ENCODE measurements at places on chromosomes 5 and 9.

DNA sequence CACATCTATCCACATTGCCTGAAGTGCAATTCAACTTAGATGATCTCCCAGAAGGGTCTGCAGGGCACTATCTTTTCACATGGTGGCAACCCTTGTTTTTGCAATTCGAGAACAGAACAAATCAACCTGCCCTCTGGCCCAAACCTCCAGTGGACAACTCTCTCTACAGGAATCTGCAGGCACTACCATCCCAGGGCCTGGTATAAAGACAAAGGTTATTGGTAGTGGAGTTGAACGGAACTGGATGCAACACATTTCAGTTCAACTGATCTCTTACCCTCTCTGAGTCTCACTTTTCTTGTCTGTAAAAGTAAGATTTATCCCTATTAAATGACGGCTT lies 153.2 kb upstream of the EGFLAM start:
- no peak for DNase-seq

- no peak for DNase-seq
Measured at GRCh38 chr9:134059661-134060395, 8.0 kb downstream of the BRD3 start.

DNA sequence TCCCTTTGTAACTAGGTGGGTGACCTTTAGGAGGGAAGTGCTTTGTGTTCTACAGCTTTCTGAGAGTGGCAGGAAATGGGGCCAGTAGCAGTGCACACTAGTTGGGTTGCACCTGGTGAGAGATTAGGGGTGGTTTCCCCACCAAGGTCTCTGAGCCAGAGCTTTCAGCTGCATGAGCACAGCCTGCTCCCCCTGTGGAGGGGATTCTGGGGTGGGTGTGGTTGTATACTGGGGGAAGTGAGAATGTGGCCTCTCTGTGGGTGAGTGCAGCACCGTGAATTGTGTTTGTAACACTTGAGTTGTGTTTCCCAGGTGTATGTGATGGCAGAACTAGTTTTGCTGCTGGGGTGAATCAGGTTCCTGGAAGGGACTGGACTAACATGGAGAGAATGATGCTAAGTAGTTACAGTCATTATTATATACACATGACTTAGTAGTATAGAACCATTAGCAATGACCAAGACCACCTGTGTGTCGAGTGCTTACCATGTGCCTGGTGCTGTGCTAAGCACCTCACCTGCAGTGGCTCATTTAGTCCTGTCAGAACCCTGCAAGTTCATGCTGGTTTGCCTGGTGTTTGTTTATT lies 11.8 kb upstream of the CXXC5 start:
- DNase-seq = no peak

GRCh38 chr9:120676767-120677402 lies 37.4 kb downstream of the MEGF9 start:
- no peak for DNase-seq

GRCh38 chr5:87233143-87233542 lies 34.5 kb upstream of the RASA1 start:
- peak; percentile 6 for DNase-seq

DNA sequence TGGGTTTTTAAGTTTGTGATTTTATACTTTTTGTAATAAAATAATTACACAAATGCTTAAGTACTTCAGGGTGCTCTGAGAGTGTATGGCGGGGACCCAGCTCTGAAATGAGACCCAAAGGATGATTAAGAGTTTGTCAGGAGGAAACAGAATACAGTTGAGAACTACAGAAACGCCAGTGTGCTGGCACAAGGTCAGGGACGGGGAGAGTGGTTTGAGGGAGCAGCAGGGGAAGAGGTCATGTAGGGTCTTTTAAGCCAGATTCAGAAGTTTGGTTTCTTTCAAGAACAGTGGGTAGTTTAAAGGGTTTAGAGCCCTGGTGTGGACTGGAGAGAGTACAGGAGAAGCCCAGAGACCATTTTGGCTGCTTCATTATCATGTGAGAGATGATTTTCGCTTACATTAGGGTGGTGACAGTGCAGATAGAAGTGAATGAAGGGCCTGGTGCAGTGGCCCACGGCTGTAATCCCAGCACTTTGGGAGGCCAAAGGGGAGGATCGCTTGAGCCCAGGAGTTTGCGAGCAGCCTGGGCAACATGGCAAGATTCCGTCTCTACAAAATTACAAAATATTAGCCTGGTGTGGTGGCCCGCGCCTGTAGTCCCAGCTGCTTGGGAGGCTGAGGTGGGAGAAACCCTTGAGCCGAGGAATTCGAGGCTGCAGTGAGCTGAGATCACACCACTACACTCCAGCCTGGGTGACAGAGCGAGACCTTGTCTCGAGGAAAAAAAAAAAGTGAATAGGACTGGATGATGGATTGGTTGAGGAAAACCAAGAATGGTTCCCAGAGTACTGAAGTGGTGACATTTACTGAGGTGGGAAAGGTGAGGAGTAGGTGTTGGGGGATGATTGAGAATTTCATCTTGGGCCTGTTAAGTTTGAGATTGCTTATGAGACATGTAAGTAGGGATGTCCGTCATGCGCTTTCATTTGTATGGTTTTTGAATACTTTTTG lies 1.4 kb upstream of the ETF1 start:
- DNase-seq = no peak

GRCh38 chr5:102294886-102295395 lies 1.1 kb downstream of the SLCO4C1 start:
- DNase-seq = no peak

GRCh38 chr5:172667786-172668593 lies 26.9 kb downstream of the NEURL1B start:
- peak; percentile 41 for DNase-seq

DNA sequence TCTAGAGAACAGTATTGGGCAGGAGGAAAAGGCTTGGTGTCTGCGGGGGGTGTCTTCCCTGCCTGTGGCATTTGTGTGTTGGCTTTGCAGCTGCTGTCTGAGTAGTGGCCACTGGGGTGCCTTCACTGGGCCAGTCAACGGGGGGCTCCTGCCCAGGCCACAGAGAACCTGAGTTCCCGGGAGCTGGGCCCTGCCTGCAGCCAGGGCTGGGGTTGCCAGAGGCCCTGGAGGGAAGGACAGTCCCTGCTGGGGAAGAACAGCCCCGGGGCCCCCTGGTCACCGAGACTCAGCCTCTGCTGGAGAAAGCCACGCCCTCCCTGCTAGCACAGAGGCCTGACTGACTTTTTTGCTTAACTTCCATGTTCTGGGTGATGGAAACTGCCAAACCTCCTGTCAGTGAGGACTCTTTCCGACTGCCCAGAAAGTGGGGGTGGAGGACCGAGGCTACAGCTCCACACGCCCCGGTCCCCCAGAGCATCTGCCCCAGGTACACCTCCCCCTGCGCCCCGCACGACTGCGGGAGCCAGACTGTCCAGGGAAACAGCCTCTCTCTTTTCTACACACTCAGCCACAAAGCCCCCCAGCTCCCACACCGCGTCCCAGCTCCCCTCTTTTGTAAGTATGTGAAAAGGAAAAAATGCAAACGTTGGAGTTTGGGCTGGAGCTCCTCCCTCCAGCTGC lies 133.4 kb downstream of the DAB2IP start:
- DNase-seq = no peak

GRCh38 chr9:37146410-37146809 lies 26.0 kb downstream of the ZCCHC7 start:
- DNase-seq = no peak

DNA sequence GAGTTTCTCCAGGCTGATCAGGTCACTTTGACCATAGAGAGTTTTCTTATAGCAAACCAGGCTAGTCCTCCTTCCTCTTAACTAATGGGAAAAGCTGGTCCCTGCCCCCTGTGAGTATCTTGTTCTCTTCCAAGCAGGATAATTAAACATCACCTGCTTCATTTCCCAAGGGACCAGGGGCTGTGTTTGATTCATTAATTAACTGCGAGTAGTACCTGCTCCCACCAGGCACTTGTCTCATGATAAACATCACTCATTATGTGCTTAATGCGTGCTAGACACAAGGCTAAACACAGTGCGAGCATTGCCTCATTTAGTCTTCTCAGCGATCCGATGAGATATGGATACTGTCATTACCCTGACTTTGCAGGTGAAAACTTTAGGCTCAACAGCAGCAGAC lies 1.7 kb upstream of the FAM163B start:
- no peak for DNase-seq

DNA sequence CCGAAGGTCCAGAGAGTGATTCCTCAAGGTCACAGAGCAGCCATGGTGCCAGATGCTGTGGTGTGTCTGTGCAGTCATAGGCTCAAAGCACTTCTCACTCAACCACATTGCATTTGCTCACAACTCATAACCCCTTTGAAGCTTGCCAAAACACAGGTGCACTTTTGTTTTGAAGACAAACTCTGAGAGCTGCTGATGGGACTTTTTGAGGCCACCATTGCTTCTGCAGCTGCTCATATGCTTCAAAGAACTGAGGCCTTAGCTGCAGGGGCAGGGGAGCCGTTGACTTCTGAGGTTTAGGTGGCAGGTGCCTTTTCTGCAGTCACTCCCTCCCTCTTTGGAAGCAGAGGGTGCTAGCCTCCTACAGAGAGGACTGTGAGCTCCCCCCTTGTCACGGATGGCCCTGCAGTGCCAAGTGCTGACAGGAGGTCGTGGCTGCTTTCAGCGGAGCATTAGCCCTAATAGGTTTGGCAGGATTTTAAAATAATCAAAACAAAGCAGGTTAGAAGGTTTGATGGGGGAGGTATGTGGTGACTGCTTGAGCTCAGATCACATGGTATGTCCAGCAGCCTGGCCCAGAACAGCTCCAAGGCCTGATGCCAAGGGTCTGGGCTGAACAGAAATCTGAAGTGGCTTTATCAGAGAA lies 232.1 kb downstream of the MAN2A1 start:
- DNase-seq = no peak

DNA sequence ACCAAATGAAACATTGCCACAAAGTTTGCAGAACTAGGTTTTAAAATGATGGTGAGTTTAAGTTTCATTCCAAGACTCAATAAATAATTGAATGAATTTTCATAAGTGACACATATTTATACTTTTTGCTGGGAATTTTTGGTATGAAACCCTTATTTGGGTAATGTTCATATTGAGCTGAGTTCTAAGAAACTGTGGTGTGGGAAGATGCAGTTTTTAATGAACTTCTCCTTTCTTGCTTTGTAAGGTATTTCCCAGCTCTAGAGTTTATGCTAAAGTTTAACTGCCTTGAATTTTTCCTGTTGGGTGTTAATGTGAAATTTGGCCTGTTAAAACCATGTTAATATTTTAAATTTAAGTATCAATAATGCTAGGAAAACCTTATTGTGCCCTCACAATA lies 15.1 kb downstream of the RABGAP1 start:
- DNase-seq = no peak

DNA sequence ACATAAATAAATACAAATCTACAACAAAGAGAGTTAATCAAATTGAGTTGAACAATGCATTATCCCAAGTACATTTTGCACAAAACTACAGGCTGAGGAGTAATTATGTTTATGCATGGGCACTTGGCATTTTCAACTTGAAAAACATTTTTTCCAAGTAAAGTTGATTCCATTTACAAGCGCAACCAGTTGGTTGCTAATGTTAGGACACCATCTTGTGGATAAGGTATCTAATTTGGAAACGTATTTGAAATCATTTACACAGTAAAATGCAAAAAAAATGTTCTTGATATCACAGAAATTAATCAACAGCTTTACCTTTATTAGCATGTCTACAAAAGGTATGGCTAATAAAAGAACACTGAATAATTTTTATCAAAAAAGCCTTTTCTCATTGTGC lies 18.8 kb downstream of the FTMT start:
- peak; percentile 9 for DNase-seq

DNA sequence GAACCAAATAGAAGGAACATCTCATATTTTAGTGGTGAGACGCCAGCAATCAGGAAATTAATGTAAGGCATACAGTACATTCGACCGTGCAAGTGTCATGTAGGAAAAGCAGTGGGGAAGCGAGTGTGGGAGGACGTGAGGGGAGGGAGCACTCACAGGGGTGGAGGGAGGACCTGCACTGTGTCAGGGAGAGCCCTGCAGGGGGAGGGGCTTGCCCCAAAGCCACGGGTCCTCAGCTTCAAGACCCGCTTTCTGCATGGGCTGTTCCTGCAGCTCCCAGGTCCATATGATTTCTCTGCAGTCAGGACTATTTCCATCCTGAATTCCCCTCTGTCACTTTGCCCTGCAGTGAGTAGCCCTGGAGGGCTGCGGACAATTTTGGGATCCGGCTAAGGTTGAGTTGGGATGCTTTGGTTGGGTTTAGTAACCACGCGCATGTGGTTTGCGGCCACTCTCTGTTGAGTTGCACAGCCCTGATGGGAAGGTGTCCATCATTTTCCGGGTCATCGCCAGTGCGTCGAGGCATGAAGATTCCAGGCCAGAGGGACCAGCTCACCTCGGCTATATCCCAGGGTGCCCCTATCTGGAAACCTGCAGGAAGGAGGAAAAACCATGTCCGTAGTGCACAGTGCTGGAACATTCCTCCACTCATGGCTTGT lies 61.9 kb downstream of the IRX1 start:
- no peak for DNase-seq

DNA sequence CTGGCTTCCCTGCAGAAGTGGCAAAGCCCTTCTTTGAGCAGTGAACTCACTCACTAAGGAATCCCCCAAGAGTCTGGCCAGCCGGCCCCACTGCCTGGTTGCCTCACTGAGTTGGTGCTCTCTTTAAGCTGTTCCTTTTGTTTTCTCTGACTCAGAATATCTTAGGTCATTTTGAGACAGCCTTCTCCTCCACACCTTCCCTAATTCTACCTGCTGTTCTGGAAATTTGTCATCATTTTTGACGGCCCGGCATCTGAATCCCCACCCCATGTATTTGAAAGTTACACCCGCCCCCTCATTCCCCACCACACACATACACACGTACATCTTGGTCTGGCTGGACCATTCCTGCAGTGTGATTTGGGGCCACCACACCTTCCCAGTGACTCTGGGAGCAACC lies 41.8 kb downstream of the FGF1 start:
- DNase-seq = peak; percentile 48

DNA sequence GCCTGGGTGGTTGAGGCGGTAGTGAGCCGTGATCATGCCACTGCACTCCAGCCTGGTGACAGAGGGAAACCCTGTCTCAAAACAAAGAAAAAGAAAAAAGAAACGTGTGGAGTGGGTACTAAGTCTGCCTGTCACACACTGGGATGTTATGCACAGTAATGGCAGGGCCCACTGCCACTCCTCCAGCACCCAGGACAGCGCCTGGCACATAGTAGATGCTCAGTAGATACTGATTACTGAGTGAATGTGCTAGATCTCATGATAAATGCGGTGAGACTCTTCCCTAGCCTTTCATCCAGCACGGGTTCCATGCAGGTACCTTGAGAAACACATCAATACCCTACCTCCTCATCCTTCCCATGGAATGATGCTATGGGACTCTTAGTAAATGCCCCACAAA lies 87.4 kb upstream of the HSPA9 start:
- DNase-seq = no peak

DNA sequence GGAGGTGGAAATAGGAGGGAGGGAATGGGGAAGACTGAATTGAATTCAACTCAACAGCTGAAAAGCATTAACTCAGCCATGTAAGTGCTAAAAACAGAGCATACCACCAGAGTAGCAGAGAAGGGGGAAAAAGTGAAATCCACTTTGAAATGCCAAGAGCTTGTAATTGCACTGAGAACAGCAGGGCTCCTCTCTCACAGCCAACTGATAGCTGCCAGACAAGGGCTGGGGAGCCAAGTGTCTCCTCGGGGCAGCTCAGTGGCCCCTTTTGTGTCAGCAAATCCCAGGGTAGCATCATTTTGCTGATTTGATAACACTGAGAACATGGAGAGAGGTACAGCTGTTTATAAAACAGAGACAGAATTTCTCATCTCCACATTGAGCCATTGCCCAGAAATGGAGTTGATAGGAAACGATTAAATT lies 182.5 kb downstream of the FRMD3 start:
- DNase-seq = no peak

All from fibroblast of skin of back (primary cell).